ENCODE measurements at places on chromosomes 12 and 14. TPM values are rescaled to one million over a fixed set of nuclear protein-coding genes. Genes with fewer than 3 reads are reported as not detected.

GTF2H3 gene
- 17.0 TPM for total RNA-seq

ABHD12B gene
- total RNA-seq, result not detected

TSPAN9 gene
- total RNA-seq, result 74.1 TPM

TPPP2 gene
- total RNA-seq, result not detected

- DNase-seq, result no peak
Observed at GRCh38 chr12:47188576-47189441, 109.0 kb upstream of the AMIGO2 start.

- no peak for DNase-seq
Observed at GRCh38 chr12:67640863-67641262, 7.7 kb upstream of the DYRK2 start.

DNA sequence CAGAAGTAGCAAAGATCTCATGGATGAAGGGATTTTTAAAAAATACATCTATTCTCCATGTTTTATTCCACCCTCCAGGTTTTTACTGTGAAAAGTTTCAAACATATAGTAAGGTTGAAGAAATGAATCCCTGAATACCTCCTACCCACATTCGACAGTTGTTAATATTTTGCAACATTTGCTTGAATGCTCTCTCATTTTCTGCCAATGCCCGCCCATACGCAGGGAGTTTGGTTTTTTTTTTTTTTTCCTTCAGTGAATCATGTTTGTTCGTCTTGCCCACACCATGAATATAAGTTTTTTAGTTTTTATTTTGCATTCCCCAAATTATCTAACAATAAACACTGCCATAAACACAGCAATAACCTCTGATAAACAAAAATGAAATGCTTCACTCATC is 82.9 kb downstream of the MAP1LC3B2 start:
- no peak for DNase-seq

DNA sequence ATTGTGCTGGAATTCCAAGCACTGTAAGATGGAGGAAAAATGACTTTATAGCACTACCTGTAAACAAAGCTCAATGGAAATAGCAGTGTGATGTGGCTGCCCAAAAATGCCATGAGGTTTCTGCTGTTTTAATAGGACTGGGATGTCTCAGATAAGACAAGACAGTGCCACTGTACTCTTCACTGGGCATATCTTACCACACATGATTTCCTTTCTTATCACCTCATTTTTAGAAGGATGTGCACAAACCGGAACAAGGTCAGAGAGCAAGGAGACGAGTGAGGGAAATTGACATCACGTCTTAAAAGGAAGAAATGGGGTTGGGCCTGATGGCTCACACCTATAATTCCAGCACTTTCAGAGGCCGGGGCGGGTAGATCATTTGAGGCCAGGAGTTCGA is 38.4 kb upstream of the FGD4 start:
- DNase-seq, result no peak

FAM90A1 gene
- not detected for total RNA-seq

KRT72 gene
- not detected for total RNA-seq
